ENCODE measurements at places on chromosomes 2 and 18. TPM values are rescaled to one million over a fixed set of nuclear protein-coding genes. Genes with fewer than 3 reads are reported as not detected.

GRCh38 chr2:202377207-202377761 lies 1.2 kb downstream of the BMPR2 start:
- peak; percentile 43 for DNase-seq

DNA sequence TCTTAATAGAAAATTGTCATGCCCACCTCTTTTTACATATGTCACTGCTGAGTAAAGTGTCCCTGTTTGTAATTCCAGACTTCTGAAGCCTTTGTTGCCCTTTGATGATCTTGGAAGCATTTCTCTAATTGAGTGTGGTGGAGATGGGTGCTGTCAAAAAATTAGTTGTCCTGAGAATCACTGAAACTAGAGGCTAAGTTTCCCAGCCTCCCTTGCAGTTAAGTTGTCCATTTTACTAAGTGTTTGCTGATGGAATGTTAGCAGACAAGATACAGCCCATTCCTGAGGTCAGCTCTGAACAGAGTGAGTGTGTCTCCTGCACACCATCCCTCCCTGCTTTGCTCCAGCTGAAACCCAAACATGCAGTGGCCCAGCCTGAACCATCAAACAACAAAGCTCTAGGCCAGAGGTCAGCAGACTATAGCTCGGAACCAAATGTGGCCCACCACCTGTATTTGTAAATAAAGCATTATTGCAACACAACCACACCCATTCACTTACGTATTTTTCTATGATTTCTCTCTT lies 28.1 kb upstream of the TMEM177 start:
- DNase-seq: no peak

DNA sequence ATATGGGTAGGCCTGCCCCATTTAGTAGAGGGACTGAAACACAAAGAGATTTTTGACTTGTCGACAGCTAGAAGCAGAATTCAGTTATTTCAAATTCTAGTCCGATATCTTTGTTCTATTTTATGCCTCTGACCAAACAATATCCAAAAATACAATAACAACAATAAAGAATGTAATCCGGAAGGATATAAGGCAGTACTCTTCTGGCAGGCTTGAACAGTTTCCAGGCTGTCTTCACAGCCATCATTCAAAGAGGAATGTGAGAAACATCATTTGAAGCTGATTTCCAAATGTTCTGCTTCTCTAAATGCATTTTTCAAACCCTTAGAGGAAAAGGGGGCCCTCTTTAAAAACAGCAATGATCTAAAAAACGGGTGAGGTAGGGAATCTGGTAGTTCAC lies 36.7 kb upstream of the SPTBN1 start:
- no peak for DNase-seq

DNA sequence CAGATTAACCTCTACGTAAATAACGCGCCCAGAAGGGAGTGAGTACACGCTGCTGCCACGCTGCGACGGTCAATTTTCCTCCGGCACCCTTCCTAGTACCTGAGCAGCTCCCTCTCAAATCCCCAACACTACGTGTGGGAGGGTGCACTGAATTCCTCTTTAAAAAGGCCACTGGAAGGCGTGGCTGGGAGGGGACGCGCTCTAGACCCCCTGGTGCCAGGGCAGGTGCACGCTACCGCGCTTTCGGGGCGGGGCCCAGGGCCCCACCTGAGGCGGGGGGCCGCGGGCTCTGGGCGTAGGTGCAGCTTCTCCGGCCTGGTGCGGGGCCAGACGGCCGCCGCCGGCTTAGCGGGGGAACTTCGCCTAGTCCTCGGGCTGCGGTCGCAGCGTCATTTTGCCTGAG lies 668 bp upstream of the ANKRD12 start:
- DNase-seq: no peak

GRCh38 chr2:10530607-10531239 lies 82.6 kb upstream of the ODC1 start:
- no peak for DNase-seq

The TBR1 gene
- polyA plus RNA-seq: not detected

Data from CD14-positive monocyte (primary cell).